ENCODE measurements at places on chromosomes 16 and 17. TPM values are rescaled to one million over a fixed set of nuclear protein-coding genes. Genes with fewer than 3 reads are reported as not detected.

Gene ZPBP2
- not detected for total RNA-seq

Gene RTN4RL1
- total RNA-seq = 2.6 TPM

Gene CCL14
- total RNA-seq = 7.8 TPM

Gene TMEM238L
- not detected for total RNA-seq

Gene EPX
- not detected for total RNA-seq

Measured in cardiac ventricle fibroblast (primary cell).